ENCODE measurements at places on chromosomes 2 and 18.

- no peak for DNase-seq
Observed at GRCh38 chr2:134227666-134228065, 26.2 kb upstream of the MGAT5 start.

DNA sequence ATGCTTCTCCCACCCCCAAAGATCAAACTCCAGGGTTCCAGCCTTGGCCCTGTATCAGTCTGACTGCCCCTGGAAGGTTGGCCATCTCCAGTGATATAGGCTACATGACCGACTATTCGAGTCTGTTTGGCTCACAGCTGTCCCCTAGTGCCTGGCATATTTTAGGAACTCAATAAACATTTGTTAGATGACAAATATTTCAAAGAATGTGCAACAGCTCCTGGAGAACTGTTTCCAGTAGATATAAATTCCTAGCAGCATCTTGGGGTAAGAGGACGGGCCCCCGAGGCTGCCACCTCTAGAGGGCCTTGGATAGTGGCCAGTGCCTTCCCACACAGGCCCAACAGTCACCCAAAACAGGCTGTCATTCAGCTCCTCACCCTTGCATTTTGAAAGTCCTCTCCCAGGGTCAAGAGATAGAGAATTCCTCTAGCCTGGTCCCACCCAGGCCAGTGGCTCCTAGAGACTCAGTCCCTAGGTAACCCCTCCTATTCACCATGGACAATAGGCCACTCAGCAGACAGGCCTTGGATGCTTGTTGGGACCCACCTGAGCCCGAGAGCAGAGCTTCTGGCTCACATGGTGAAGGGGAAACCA lies 45.1 kb upstream of the ATP6V1B1 start:
- DNase-seq: no peak

DNA sequence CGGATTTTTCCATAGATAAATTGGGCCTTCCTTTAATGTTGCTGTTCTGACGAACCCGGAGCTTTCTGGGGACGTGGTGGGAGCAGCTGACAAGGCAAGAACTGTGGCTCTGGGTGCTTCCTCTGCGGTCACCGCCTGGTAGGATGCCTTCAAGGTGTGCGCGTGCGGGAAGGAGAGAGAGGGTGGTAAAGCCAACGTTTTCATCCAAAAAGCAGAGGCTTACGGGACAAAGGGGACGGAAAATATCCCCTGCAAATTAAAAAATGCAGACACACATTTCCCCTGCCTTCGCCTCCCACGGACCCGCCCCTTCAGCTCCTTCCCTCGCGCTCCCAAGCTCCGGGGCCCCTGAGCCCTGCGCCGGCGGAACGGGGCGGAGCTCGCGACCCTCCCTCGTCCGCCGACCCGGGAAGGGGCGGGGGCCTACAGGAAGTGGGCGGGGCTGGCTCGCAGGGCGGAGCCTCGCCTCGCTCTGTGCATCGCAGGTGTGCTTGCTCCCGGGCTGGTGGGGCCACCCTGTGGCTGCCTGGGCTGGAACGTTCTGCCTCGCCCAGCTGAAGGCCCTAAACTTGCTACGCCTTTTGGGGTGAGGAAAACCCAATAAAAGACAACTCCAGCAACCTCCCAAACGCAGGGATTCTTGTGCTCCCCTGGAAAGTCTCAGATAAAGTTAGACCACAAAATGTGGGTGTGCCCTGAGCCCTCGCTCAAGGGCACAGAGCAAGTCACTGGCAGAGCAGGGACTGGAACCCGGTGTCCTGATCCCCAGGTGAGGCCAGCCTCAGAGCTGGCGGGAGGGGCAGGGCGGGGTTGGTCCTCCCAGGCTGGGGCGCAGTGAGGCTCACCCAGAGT lies 25.4 kb upstream of the SLC66A3 start:
- DNase-seq: no peak

GRCh38 chr2:28340312-28341202 lies 52.1 kb upstream of the FOSL2 start:
- no peak for DNase-seq

GRCh38 chr18:45678441-45678840 lies 45.5 kb upstream of the SLC14A1 start:
- DNase-seq: no peak

- no peak for DNase-seq
Observed at GRCh38 chr2:18719978-18720775, 130.8 kb upstream of the NT5C1B start.

All from Panc1 (cell line).